ENCODE measurements at places on chromosomes 7 and 10.

GRCh38 chr7:92925876-92926696, 89.7 kb upstream of the CDK6 start:
- DNase-seq = no peak

DNA sequence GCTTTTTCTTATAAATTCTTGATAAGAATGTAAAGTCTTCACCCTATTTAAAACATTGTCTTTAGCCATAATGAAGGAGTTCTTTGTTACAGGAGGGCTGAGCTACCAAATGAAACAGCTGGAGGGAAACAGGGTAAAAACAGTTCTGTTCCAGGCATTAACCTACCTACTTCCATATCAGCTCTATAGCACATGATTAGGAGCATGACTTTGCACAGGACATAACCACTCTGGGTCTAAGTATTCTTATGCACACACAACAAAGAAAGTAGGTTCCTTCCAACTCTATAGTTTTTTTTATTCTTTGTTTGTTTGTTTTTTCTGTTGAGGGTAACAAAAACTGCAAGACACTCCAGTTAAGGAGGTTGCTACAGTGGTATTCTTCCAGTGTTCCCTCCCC, 52.7 kb downstream of the SCIN start:
- DNase-seq = no peak

DNA sequence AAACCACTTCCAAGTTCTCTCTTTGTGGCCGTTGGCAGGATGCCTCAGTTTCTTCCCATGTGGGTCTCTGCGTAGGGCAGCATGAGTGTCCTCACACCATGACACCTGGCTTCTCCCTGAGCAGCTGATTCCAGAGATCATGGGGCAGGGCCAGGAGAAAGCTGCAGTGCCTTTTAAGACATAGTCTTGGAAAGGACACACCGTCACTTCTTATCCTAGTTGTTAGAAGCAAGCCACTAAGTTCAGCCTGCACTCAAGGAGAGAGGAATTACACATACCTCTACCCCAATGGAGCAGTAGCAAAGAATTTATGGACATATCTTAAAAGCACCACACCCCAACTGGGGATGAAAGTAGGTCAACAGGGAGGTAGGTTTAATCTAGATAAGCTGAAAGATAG, 16.4 kb downstream of the NODAL start:
- DNase-seq = no peak

DNA sequence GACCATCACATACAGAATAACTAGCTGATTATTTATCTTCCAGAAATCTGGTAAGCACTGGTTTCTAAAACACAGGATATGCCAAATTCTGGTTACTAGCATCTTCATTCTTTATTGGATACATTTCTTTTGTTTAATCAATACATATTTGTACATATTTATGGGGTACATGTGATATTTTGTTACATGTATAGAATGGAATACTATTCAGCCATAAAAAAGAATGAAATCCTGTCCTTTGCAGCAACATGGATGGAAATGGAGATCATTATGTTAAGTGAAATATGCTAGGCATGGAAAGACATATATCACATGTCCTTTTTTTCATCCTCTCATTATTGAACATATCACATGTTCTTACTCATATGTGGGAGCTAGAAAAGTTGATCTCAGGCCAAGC, 32.7 kb upstream of the PURB start:
- no peak for DNase-seq

DNA sequence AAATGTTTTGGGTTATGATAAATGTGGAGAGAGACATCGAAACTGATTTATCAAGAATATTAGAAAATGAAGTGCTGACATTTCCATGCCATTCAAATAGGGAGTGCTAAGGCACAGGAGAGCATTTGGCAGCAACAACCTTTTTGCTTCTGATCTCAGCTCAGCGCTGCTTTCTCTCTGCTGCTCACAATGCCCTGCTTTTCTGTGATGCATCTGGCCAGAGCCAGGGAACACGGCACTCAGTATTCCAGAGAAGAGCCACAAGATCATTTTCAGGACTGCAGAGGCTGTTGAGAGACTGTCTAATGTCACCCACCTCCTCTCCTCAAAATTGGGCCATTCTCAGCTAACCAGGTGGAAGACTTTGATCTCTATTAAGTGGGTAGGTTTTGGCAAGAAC, 28.1 kb downstream of the INSYN2A start:
- no peak for DNase-seq

- no peak for DNase-seq
Measured at GRCh38 chr7:40525764-40526163, 391.0 kb downstream of the SUGCT start.

DNA sequence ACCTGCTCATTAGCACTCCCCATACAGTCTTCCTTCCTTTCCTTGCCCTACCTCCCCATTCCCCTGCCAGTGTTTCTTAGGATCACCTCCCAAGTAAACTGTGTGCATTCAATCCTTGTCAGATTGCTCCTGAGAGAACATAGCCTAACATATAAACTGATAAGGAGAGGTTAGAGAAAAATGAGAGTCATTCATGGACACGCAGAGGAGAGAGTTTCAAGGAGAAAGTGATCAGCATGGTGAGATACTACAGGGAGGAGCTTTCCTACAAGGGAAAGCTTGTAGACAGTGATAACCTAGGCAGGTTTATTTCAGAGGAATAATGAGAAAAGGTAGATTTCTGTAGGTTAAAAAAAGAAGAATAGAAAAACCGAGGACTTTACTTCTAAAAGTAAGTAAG, 2.8 kb upstream of the ZC3HAV1L start:
- DNase-seq = no peak

GRCh38 chr10:89342206-89342958, 14.6 kb downstream of the IFIT3 start:
- DNase-seq = peak; percentile 25

DNA sequence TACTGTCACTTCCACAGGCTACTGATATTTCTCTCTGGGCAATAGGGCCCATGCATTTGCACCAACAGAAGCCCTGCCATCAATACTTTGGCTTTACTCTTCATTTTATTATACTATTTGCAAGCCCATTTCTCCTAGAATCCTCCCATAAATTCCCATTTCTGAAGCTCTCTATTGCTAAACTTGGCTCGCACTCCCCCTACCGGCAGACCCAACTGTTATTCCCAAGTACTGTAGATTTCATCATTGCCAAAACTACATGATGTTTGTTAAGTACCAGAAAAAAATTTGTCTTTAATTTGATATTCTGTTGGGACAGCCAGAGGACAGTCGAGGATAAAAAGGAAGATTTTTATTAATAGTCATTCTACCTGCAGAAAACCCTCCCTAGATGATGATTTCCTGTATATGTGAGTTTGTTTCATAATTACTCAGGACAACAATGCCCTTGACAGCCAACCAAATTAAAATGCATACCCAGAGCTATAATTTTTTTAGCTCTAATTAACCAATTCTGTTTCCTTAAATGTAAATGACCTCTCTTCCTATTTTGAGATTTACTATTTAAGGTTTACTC, 298.6 kb downstream of the REEP3 start:
- peak; percentile 38 for DNase-seq

GRCh38 chr10:1128115-1128514, 71.9 kb downstream of the WDR37 start:
- no peak for DNase-seq

DNA sequence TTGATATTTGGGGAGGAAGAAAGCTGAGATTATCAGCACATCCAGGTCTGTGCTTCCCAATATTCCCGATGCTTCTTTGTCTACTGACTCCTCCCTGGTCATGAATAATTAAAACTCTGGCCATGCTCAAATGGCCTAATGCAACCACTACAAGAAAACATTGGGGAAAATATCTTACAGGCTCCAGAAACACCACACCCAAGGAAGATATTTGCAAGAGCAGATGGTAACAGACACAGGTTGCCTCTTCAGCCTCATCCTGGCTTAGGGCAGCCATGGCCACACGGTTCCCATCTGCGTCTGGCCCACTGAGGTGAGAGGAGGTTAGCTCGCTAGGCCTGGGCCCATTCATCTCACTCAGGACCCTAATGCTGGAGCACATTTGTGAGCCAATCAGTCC, 108.4 kb upstream of the SDK1 start:
- DNase-seq = no peak

GRCh38 chr10:80373502-80373901, 16.9 kb downstream of the DYDC2 start:
- no peak for DNase-seq

DNA sequence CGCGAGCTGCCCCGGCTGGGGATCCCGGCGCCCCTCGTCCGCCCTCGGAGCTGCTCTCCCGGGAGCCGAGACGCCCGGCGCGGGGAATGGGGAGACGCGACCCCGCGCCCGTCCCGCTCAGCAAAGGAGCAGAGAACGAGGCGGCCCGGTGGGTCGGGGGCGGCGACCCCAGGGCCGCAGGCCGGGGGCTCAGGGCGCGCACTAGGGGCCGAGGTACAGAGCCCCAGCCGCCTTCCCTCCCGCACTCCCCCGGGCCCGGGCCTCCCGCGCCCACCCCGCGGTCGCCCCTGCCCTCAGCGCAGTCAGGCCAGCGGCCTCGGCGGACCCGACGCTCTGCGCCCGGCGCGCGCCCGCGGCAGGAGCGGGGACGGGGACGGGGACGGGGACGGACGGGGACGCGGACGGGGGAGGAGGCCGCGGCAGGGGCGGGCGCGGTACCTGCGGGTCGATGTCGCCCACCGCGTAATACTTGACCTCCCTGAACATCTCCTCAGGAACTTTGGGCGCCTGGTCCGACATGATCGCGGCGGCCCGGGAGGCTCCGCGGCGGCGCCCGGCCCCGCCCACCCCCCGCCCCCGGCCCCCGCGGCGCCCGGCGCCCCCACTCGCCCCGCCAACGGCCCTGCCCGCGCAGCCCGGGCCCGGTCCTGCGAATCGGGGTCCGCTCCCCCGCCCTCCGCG, 373 bp downstream of the PAXIP1 start:
- DNase-seq = peak; percentile 35

GRCh38 chr7:74567318-74567668, 90.2 kb upstream of the GTF2I start:
- DNase-seq = no peak

DNA sequence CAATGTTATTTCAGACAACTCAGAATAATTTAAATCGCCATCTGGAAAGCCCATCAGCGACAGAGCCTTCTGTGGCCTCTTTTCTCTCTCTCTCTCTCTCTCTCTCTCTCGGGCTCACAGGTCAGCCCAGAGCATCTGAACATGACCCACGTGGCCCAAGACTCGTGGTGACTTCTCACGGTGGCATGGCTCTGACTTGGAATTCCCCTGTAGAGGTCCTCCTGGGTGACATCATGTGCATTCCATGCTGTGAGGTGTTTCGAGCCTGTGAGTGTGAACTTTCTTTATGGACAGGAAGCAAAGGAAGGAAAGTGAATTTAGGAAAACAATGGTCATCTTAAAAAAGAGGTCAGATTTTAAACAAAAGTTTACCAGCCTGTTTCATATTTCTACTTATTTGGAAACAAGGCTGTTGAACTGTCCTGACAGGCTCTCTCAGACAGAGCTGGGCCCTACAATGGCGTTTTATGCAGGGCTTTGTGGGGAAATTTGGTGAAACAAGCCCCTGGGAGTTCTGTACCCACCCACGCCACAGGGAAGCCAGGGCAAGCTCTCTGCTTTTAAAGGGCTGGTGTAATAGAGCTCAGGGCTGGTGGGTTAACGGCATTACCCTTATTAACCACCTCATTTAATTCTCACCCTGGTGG, 359.7 kb upstream of the ZNF32 start:
- DNase-seq = peak; percentile 31

- DNase-seq = no peak
Measured at GRCh38 chr7:105429746-105430612, 41.3 kb upstream of the SRPK2 start.

DNA sequence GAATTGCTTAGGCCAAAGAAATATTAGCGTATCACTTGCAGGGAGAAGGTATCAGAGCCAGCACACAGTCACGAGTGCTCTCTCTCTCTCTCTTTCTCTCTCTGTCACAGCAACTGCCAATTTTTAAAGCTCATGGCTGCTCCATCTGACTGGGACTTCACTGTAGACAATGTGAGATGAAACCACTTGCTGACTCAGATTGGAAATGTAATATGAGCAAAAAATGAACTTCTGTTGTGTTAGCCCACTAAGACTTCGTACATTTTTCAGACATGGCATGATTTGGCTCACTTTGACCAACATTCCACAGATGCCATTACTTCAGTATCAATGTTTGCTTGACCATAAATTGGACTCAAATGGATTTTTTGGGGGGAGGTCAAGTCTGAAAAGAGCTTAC, 68.1 kb downstream of the DGKB start:
- no peak for DNase-seq

DNA sequence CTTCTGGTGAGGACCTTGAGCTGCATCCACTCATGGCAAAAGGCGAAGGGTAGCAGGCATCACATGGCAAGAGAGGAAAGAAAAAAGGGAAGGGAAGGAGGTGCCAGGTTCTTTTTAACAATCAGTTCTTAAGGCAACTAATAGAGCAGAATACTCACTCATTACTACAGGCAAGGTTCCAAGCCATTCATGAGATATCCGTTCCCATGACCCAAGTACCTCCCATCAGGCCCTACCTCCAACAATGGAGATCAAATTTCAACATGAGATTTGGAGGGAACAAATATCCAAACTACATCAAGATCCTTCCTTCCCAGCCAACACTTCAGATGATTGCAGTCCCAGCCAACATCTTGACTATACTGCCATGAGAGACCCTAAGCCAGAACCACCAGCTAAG, 38.9 kb upstream of the YAE1 start:
- DNase-seq = no peak

DNA sequence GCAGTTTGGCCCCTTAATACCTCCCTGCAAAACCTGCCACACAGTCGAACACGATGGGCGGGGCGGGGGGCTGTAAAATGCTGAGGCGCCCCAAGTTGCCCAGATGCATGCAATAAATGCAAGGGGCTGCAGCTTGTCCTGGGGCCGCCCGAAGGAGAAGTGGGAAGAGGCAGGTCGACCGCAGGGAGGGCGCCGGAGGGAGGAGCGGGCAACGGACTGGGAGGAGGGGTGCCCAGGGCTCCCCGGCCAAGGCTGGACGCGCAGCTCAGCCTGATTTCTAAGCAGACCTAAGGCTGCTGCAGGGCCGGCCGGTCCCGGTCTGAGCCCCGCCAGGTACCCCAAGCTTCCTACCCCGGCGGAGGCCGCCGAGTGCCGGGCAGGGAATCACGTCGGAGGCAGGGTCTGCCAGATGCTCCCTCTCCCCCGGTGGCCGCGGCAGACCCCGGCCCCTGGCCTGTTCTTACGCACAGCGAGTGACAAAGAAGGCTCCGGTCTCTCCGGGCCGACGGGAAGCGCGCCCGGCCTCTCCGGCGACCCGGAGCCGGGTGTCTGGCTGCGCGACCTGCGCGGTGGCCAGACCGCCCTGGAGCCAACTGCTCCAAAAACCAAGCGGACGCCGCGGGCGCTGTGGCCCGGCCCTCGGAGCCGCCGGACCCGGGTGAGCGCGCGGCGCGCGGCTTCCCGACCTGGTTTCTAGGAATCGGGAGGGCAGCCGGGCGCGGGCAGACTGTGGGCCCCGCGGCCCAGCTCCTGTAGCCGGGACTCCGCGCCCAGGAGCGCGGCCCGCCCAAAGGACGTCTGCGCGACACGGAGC, 744 bp upstream of the EBF3 start:
- no peak for DNase-seq

GRCh38 chr10:102245932-102246251, 560 bp downstream of the GBF1 start:
- DNase-seq = no peak

DNA sequence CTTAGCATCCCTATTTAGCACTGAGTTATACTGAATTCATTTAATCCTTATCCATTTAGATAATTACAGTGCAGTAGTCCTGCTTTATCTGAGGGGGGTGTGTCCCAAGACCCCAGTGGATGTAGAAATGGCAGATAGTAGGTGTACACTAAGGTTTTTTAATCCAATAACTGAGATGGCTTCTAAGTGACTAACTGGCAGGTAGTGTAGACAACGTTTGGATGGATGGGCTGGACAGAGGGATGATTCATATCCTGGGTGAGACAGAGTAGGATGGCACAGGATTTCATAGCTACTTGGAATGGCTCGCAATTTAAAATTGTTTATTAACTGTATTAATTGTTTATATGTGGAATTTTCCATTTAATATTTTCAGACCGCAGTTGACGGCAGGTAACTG, 295.6 kb downstream of the CCDC3 start:
- no peak for DNase-seq

Measured in hepatic stellate cell (primary cell).